ENCODE measurements at places on chromosomes 2 and 18.

- DNase-seq: no peak
Observed at GRCh38 chr2:45826884-45827635, 175.6 kb downstream of the PRKCE start.

DNA sequence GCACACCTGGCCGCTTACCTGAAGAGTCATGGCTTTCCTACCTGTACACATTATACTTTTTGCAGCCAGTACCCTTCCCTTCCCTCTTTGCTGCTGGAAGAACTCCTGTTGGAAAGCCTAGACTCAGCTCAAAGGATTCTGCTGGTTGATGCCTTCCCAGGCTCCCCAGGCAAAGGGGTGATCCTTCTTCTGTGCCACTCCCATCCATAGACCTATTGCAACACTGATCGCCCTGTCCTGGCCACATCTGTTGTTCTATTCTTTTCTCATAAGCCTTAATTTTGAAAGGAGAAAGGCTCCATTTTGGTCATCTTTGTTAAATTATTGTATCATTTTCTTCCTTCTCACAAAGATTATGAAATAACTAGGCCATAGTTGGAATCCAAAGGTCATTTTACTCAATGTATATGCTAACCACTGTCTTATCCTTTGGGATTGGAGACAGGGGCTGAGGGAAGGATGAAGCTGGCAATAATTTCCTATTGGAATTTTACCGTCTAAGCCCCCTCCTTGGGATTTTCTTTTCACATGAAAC, 3.4 kb upstream of the PRKCE start:
- no peak for DNase-seq

DNA sequence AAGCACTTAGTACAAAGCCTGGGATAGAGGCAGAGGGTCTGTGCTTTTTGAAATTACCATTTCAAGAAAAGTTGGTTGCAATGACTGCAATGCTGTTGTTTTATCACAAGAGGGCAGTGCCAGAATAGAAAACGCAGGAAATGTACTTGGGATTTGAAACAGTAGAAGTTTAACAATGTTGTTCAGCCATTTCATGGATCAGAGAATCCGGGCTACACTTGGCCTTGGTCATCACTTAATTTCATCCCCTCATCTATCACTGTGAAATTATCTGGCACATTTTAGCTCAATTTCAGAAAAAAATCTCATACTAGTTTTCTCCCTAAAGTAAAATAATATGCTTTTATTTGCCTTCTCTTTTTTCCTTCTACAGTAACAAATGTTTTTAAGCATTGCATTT, 70.8 kb downstream of the RAPGEF4 start:
- DNase-seq: no peak

GRCh38 chr2:134140251-134140661, 113.6 kb upstream of the MGAT5 start:
- DNase-seq: no peak

DNA sequence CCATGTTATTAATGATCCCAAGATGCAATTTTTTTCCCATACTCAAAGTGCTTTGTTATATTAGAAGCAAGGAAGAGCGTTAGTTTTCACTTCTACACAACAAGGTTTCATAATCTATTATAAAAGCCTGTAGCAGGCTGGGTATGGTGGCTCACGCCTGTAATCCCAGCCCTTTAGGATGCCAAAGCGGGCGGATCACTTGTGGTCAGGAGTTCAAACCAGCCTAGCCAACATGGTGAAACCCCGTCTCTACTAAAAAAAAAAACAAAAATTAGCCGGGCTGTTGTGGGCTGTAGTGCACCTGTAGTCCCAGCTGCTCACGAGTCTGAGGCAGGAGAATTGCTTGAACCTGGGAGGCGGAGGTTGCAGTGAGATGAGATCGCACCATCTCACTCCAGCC, 19.0 kb upstream of the SERPINB2 start:
- no peak for DNase-seq

DNA sequence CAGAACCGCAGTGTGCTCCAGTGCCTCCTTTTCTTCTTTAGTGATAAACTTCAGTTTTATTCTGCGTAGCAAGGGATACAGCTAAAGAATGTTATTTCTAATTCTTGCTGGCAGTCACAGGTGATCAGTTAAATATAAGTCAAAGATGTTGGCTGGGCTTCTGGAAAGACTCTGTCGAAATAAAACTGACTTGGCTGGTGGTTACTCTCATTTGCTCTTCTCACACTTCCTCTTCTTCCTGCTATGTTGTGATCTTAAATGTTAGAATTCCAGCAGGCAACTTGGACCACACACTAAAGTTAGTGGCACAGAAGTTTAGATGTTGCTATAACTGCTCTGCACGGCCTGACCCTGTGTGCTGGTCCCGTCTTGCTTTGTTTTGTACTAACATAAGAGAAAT, 278.6 kb downstream of the CDH19 start:
- no peak for DNase-seq

DNA sequence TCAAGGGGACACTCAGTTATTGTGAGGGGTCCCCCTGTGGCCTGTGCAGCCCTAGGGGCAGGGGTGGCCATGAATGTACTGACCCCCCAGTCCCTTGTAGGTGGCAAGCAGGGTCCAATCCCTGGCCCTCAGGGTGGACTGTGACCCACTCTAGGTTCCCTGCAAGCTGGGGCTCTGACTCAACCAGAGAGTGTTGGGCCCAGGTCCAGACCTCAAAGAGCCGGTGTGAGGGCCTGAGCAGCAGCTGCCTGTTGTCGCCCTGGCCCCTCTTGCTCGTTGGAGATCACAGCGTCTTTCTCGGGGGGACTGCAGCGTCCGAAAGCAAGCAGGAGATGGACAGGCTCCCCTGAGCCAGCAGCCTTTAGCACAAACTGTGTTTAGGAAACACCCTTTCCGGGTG, 66.8 kb upstream of the ATG16L1 start:
- no peak for DNase-seq

DNA sequence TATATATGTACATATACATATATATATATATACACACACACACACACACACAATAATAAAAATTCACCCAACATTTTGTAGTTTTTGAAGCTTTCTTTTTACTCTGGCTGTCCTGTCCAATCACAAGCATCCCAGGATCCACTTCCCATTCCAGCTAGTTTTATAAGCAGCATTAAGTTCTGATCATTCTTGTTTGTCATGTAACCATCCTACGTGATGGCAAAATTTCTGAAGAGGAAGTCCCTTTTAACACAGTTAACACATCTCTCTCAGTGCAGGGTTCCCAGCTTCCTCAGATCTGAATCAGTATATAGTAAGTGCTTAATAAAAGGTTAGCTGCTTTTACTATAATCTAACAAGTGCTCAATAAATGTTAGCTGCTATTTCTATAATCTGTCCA, 26.4 kb downstream of the MYOM1 start:
- no peak for DNase-seq

GRCh38 chr2:209146682-209147320, 277.0 kb upstream of the MAP2 start:
- DNase-seq: no peak

- no peak for DNase-seq
Observed at GRCh38 chr2:72149556-72150156, 2.0 kb upstream of the CYP26B1 start.

DNA sequence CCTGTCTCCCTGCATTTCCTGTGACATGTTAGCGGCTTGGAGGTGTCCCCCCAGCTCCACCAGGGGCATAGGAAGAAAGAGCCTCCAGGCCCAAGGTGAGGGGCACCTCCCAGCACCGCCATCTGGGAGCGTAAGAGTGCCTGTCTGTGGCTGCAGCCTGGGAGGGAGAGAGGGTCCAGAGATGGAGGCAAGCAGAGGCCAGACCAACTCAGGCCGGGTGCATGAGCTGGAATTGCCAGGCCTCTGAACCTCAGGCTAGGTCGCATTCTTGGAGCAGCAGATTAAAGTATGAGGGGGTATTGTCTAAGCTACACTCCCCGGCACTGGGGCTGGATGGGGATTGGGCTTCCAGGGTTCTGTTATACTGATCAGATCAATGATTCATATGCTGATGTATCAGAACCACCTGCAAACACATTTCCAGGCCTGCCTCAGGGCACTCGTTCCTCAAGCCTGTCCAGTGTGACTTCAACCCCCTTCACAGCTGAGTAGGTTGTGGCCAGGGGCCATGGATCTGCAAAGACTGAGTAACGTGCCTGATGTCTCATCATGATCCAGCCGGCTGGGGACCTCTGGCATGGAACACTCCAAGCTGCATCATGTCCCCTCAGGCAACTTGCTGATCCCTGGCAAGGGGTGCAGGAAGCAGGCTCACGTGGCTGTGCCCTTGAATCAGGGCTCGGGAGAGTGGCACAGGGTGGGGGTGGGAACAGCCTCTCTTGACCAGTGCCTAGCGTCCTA, 73.2 kb downstream of the HS1BP3 start:
- DNase-seq: no peak

DNA sequence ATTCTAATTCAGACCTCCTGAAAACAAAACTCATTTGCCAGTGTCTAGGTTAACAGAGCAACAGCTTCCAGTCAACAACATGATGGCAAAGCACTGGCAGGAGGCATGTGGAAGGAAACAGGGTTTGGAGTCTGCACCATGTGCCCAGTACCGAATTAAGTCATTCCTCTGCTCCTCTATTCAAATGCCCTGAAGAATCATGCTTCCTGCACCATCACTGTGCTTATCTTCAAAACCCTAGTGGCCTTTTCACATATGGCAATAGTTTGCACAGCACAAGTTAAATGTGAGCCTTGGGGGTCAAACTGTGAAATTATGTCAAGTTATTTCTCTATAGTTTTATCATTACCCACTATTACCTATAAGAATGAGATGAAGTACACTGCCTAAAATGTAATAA, 75.4 kb upstream of the GRB14 start:
- no peak for DNase-seq

- DNase-seq: no peak
Observed at GRCh38 chr18:57748770-57749603, 54.1 kb downstream of the ATP8B1 start.

DNA sequence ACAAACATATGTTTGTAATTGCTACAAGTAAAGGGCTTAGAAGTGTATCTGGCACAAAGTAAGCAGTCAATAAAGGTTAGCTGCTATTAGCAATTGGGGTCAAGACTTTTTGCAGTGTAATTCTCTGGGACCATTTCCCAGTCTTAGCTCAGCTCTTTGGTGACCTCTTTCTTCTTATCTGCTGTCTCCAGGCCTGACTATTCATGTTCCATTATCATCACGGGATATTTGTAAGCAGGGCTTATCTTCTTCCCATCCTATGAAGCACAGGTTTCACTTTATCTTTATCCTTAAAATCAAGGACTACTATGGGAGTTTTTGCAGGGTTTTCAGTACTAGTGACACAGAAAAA, 131.7 kb downstream of the DOCK10 start:
- DNase-seq: no peak

GRCh38 chr2:210577263-210578071, 21.1 kb downstream of the CPS1 start:
- DNase-seq: no peak

- no peak for DNase-seq
Observed at GRCh38 chr2:149422337-149422990, 92.1 kb downstream of the LYPD6 start.

- DNase-seq: no peak
Observed at GRCh38 chr18:8962855-8963635, 139.5 kb upstream of the NDUFV2 start.

GRCh38 chr2:177429688-177430325, 37.2 kb downstream of the AGPS start:
- no peak for DNase-seq

DNA sequence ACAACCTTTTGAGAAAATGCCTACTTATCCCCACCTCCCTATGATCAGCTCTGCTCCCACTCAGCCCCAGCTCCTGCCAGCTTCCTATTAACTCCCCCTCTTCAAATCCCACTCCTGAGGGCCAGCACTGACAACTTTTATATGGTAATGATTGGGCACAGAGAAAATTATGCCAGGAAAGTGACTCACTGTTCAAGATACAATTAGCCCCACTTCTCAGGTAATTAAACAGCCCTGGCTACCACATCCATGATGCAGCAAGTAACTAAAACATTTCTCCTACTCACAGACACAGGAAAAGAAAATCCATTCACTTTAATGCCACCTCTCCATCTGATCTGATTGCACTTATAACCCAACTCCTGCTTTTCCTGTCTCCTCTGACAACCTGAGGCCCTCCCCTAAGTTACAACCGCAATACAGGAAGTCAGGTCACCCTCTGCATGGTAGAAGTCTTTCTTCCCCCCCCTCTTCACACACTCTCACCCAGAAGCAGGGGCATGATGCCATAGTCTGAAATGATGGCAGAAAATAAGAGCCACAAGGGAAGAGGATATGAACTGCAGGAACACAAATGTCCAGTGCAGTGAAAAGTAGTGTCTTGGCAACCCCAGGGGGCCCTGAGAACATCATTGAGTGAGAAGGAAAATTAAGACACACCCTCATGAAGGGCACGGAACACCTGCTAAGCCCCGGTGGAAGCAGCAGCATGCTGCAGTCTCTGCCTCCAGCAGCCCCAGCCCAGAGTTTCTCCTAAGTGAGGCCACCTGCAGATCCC, 54.4 kb downstream of the STK39 start:
- DNase-seq: no peak

DNA sequence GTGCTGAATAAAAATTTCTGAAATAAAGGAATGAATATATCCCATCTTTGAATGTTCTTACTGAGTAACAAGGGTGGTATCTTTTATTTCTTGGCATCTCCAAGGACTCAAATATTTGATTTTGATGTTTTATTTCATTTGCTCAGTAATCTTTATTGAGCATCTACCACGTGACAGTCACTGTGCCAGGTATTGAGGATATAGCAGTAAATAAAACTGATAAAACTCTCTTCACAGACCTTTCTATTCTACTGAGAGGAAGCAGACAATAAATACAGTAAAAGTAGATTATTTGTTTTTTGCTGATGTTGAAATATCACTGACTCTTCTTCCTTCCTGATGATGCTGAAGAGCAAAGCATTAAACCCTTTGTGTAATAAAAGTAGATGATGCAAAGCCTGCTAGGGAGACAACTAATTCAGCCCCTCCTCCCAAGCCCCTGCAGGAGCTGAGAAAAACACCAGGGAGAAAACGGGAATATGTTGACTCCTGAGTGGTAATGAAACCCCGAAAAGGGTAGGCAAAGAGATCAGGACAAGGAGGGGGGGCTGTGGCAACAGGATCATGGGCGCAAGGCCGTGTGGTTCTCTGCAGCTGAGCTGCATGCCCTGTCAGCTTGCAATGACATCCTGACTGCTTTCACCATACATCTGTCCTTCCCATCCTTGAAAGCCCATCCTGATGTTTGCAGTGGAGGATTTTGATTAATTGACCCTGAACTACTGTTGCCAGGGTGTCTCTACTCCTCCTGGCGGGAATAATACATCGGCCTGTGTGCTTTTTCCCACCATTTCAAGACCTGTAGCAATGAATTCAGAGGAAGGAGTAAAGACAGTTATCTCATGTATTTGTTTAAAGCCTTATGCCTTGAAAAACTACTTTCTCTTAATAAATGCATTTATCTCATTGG, 117.4 kb downstream of the EML6 start:
- DNase-seq: no peak

GRCh38 chr2:217289907-217290280, 430.0 kb upstream of the TNP1 start:
- no peak for DNase-seq

GRCh38 chr18:36481201-36481657, 183.7 kb downstream of the FHOD3 start:
- DNase-seq: no peak

DNA sequence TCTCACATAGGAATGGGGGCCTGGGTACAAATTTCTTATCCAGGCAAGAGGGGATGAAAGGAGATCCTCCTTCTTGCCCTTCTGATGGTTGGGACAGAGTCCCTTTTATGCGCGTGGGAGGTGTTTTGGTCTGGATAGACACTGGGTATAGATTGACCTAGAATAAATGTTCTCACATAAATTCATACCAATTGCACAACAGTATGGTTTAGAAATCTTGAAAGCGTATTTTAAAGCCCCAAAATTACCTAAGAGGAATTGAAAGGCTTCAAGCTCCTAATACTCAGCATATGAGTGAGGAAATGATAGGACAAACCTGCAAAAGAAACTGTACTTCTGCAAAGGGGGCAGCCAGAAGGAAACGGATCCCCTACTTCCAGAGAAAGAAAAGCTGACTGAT, 2.6 kb upstream of the BCL2 start:
- DNase-seq: no peak

Data from activated gamma-delta T cell treated with anti-CD3 and anti-CD28 coated beads, Interleukin-2, amount 50 U/mL, for 16 hours (primary cell).